Neural crest cell (in vitro differentiated cells): ENCODE measurements at places on chromosomes 12 and 14.

GRCh38 chr14:56422703-56423213 lies 156.8 kb upstream of the TMEM260 start:
- no peaks in the 10 kb centered on the region for H3K27me3 ChIP-seq
- H3K36me3 ChIP-seq = peaks cover 2% of the 10 kb centered on the region
- no peak for DNase-seq
- no peaks in the 10 kb centered on the region for H3K4me1 ChIP-seq
- H3K4me3 ChIP-seq = no peak overlapping the region

DNA sequence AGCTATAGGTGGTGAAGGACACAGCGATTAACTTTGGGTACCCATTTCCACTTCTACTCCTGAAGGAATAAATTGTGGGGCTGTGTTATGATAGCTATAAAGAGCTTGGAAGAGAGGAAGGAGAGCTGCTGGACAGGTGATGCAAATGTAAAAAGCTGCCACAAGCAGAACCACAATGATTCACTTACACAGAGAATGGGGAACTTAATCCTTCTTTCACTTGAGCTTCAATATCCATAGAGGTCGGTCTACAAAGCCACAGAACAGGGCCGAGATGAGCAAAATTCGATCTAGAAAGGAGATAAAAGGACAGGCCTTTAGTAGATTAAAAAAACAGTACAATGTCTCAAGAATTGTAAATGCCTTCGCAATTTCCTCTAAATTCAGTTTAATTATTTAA lies 831.1 kb downstream of the LRFN5 start:
- DNase-seq = no peak
- no peaks in the 10 kb centered on the region for H3K4me1 ChIP-seq
- H3K4me3 ChIP-seq = no peak overlapping the region
- no peaks in the 10 kb centered on the region for H3K27me3 ChIP-seq
- H3K36me3 ChIP-seq = no peaks in the 10 kb centered on the region

GRCh38 chr14:54818201-54819133 lies 84.2 kb downstream of the GCH1 start:
- DNase-seq = no peak
- no peaks in the 10 kb centered on the region for H3K27me3 ChIP-seq
- H3K27ac ChIP-seq = no peak overlapping the region
- H3K4me1 ChIP-seq = peaks cover 4% of the 10 kb centered on the region
- H3K4me3 ChIP-seq = no peak overlapping the region

DNA sequence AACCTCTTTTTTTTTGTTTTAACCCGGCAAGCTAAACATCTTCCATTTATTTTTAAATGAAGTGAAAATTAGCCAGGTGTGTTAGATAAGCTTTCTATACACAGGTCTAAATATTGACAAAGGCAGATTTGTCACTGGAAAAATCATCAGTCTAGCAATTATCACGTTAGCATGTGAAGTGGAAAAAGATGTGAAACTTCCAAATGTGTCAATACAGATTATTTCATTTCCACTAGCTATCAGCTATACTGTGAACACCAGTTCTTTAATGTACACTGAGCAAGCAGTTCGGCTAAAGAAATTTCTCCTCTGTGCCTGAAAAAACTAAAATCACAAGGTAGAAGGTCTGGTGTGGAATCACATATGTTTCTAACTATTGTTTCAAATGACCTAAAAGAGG lies 96.6 kb upstream of the G2E3 start:
- H3K27me3 ChIP-seq = no peaks in the 10 kb centered on the region
- H3K4me3 ChIP-seq = no peak overlapping the region

DNA sequence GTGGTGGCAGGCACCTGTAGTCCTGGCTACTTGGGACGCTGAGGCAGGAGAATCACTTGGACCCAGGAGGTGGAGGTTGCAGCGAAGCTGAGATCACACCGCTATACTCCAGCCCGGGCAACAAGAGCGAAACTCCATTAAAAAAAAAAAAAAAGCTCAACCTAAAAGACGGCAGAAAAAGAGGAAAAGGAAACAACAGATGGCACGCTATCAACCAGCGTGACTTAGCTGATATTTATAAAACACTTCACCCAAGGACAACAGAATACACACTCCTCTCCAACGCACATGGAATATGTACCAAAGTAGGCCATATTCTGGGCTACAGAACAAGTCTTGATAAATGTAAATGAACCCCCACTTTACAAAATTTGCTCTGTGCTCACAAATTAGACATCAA lies 34.0 kb upstream of the CLMN start:
- no peak overlapping the region for H3K4me3 ChIP-seq
- H3K4me1 ChIP-seq = no peaks in the 10 kb centered on the region
- H3K27me3 ChIP-seq = peaks cover 2% of the 10 kb centered on the region
- no peak overlapping the region for H3K27ac ChIP-seq
- peaks cover 4% of the 10 kb centered on the region for H3K36me3 ChIP-seq

- no peak overlapping the region for H3K4me3 ChIP-seq
- no peaks in the 10 kb centered on the region for H3K27me3 ChIP-seq
- H3K27ac ChIP-seq = no peak overlapping the region
- no peaks in the 10 kb centered on the region for H3K36me3 ChIP-seq
- H3K4me1 ChIP-seq = no peaks in the 10 kb centered on the region
- DNase-seq = no peak
These were observed 42.5 kb upstream of the BMP4 start for GRCh38 chr14:53999061-53999488.

DNA sequence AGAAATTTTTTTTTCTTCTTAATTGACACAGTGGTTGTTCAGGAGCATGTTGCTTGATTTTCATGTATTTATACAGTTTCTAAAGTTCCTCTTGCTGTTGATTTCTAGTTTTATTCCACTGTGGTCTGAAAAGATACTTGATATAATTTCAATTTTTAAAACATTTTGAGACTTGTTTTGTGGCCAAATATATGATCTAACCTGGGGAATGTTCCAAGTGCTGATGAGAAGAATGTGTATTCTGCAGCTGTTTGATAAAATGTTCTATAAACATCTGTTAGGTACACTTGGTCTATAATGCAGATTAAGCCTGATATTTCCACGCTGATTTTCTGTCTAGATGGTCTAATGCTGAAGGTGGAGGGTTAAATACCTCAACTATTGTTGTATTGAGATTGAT lies 151.4 kb upstream of the IFNG-AS1 start:
- no peak overlapping the region for H3K4me3 ChIP-seq
- no peaks in the 10 kb centered on the region for H3K27me3 ChIP-seq

- no peak overlapping the region for H3K4me3 ChIP-seq
- no peaks in the 10 kb centered on the region for H3K27me3 ChIP-seq
- H3K27ac ChIP-seq = no peak overlapping the region
- no peak for DNase-seq
- H3K36me3 ChIP-seq = no peaks in the 10 kb centered on the region
- peaks cover 21% of the 10 kb centered on the region for H3K4me1 ChIP-seq
These were observed 3.8 kb downstream of the DCN start for GRCh38 chr12:91178781-91179180.

GRCh38 chr12:51911788-51912711 lies 4.7 kb downstream of the ACVRL1 start:
- H3K4me1 ChIP-seq = peaks cover 31% of the 10 kb centered on the region
- no peaks in the 10 kb centered on the region for H3K27me3 ChIP-seq
- peak overlapping the region; percentile 81 for H3K27ac ChIP-seq
- no peak overlapping the region for H3K4me3 ChIP-seq
- no peak for DNase-seq

GRCh38 chr12:77559400-77560074 lies 271.2 kb upstream of the NAV3 start:
- no peak overlapping the region for H3K27ac ChIP-seq
- no peak overlapping the region for H3K4me3 ChIP-seq
- H3K4me1 ChIP-seq = no peaks in the 10 kb centered on the region
- H3K36me3 ChIP-seq = no peaks in the 10 kb centered on the region
- H3K27me3 ChIP-seq = no peaks in the 10 kb centered on the region
